ENCODE measurements at places on chromosomes 11 and 22. TPM values are rescaled to one million over a fixed set of nuclear protein-coding genes. Genes with fewer than 3 reads are reported as not detected.
A peak's percentile ranks its signal among the peaks of the same experiment; 100 is the strongest.

DNA sequence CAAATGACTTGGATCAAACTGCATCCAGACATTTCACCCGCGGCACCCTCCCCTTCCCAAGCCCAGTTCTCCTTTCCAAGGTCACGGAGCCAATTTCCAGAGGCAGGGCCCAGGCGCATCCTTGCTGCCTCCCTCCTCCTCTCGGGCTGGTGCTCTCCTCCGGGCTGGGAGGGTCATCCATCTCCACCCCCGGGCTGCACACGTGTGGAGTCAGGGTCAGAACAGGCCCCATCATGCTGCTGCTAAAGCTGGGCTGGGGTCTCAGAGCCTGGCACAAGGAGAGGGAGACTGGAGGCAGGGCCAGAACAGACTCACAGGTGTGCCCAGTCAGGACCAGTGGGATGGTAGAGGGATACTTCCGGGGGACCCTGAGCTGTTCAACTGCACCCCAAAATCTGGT, 14.0 kb downstream of the RSPH14 start:
- DNase-seq = no peak

Gene POTEH
- total RNA-seq = 1.2 TPM

- peak; percentile 1 for DNase-seq
Measured at GRCh38 chr11:4903484-4903883, at the start of gene OR51A7. Gene OR51A7, plus strand, starts transcription at chr11:4903783. Its CDS starts 3,587 bp downstream, at chr11:4907370.

GRCh38 chr11:63985812-63986155, 454 bp upstream of the OTUB1 start:
- DNase-seq = peak; percentile 68

DNA sequence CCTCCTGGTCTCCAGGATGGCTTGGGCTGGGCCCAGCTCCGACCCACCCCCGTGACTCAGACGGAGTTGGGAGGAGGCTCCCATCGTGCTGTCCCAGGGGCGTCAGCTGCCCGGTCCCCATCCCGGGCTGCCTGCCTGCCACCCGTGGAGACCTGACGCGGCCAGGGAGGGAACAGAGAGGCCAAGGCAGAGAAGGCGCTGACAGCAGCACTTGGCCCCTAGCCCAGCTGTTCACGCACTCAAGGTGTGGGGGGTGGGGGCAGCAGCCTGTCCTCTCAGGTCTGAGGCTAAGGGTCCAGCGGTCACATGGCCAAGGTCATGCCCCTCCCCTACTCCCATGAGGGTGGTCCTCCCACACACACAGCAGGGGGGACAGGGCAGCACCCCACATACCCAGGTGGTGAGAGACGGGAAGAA, 48.6 kb downstream of the ELFN2 start:
- no peak for DNase-seq

DNA sequence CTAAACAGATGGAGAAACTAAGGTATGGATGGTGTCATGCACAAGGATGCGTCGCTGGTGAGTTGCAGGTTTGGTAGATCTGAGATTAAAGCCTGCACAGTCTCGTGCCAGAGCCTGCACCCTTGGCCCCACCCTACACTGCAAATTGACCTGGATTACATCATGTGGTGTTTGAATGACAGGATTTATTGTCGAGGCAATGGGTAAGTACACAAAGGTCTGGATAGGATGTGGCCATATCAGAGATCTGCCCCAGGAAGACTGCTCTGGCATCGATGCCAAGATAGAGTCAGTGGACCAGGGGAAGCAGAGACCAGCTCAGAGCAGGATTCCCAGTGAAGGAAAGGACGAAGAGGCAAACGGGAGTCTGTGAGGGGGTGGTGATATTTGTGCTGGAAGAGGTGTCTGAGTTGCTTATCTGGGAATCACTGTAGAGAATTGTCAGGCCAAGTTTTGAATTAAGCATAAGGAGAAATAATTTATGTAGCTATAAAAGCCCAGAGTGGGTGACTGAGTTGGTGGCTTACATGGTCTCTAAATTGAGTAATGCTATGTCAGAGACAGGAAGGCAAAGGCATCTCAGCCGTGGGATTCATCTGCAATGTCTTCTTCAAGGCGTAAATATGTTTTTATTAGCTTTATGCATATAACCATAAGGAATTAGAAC, 499.6 kb upstream of the B3GAT1 start:
- DNase-seq = no peak

GRCh38 chr11:65857500-65857852, 504 bp downstream of the CFL1 start:
- peak; percentile 64 for DNase-seq

Gene MMP27
- not detected for total RNA-seq

DNA sequence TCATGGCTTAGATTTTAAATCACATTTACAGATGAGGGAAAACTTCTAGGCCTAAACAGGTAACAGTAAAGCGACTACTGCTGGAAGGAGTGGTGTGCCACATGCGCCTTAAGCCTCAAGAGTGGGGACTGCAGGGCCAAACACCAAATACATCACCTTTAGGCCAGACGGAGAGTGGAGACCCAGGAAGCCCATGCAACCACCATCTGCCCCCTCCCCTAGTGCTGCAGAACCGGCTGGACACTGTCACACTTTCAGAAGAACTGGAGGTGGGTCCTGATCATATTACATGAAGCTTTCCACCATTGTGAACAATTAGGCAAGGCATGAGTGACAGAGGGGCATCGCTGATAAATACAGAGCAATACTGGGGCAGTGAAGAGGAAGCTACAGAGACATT, 28.9 kb downstream of the SLC25A18 start:
- no peak for DNase-seq

DNA sequence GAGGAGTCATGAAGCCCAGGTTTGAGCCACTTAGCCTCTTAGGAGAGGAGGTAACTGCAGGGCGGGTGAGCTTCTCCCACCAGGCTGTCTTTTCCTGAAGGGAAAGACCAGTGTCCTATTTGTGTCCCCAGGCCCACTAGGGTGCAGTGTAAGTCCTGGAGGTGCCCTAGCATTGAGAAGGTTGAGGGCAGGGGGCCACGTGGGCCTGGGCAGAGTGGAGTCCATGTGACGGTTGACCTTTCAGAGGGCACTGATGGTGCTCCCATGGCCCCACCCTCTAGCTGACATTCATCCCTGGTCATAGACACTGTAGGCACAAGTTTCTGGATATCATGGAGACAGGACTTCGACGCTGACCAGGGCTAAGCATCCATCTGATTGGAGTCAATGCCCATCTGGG, 44.1 kb upstream of the TP53I11 start:
- no peak for DNase-seq

DNA sequence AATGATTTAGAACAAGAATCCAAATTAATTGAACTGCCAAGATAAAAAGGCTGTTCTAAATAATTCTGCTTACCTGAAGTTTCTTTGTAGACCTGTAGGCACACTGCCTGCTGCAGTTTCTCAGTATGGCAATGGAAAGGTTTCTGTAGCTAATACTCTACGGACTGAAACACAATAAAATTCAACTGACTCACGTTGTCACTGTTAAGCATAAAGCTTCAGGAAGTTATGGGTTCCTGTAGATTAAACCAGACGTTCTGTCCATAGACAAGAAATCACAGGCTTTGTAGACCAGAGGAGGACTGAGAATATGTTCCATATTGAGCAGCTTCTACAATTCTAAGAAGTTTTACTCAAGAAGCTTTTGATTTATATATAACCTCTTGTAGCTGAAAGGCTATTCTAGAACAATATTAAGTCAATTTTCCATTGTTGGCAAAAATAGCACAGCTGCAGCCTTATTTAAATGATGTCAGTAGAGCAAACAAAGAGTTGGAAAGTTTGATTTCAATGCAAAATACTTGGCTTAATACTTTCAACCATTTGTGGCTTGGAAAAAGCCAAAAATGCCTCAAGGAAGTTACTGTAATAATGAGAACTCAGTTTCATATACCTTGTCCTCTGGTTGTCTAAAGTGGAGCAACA, at the start of gene GLYATL2:
TSS of gene GLYATL2 (minus strand) at position 344 of the 645 bp plus-strand sequence. CDS start 5,092 bp downstream, outside the sequence.
- no peak for DNase-seq

Gene OR8G5
- not detected for total RNA-seq
